ENCODE measurements at places on chromosomes 12 and 14. TPM values are rescaled to one million over a fixed set of nuclear protein-coding genes. Genes with fewer than 3 reads are reported as not detected.

Gene RBP5
- not detected for total RNA-seq

Gene SUOX
- 1.9 TPM for total RNA-seq

- H3K27ac ChIP-seq: no peak overlapping the region
- no peaks in the 10 kb centered on the region for H3K4me1 ChIP-seq
- no peaks in the 10 kb centered on the region for H3K27me3 ChIP-seq
- no peak overlapping the region for H3K4me3 ChIP-seq
Measured at GRCh38 chr12:100936661-100937060, 142.1 kb downstream of the ANO4 start.

GRCh38 chr12:91210144-91210543 is 27.5 kb upstream of the DCN start:
- no peaks in the 10 kb centered on the region for H3K27me3 ChIP-seq
- DNase-seq: no peak
- H3K4me1 ChIP-seq: no peaks in the 10 kb centered on the region
- H3K36me3 ChIP-seq: no peaks in the 10 kb centered on the region
- no peak overlapping the region for H3K27ac ChIP-seq

GRCh38 chr12:121839993-121840761 is 18.5 kb downstream of the HPD start:
- peak overlapping the region; percentile 58 for H3K27ac ChIP-seq
- DNase-seq: no peak
- H3K4me1 ChIP-seq: peaks cover 8% of the 10 kb centered on the region
- peak overlapping the region; percentile 91 for H3K4me3 ChIP-seq
- no peaks in the 10 kb centered on the region for H3K36me3 ChIP-seq
